ENCODE measurements at places on chromosomes 7 and 10. TPM values are rescaled to one million over a fixed set of nuclear protein-coding genes. Genes with fewer than 3 reads are reported as not detected.

The DENND2A gene
- total RNA-seq = 14.9 TPM

The EPHB6 gene
- total RNA-seq = 5.0 TPM

The IFIT1B gene
- not detected for total RNA-seq

The OR2A5 gene
- not detected for total RNA-seq

The ASB13 gene
- total RNA-seq = 9.1 TPM

The GRM8 gene
- total RNA-seq = not detected

The CNPY1 gene
- total RNA-seq = not detected

The LRRTM3 gene
- total RNA-seq = under 0.01 TPM

The STAG3 gene
- total RNA-seq = 1.00 TPM

The LRGUK gene
- 0.12 TPM for total RNA-seq

The PNLIPRP2 gene
- not detected for total RNA-seq

The FAM25A gene
- total RNA-seq = not detected

The AKR1D1 gene
- total RNA-seq = not detected

The DLX6 gene
- not detected for total RNA-seq

The MPP7 gene
- 0.33 TPM for total RNA-seq

The CD36 gene
- total RNA-seq = 2.6 TPM

The NEURL1 gene
- 1.00 TPM for total RNA-seq

The TCAF1 gene
- 63.2 TPM for total RNA-seq
